A549 treated with ZK216348 at 1 μM for 4 hours (cell line): ENCODE measurements at places on chromosomes 4 and X. TPM values are rescaled to one million over a fixed set of nuclear protein-coding genes. Genes with fewer than 3 reads are reported as not detected.

Gene AKAP14
- not detected in 5 replicates for total RNA-seq

Gene SFRP2
- total RNA-seq = not detected in 5 replicates

Gene EXOSC9
- total RNA-seq = 27.0 to 40.5 TPM (median 29.8 TPM) in 5 replicates

Gene TMEM271
- not detected in 5 replicates for total RNA-seq

Gene USP26
- total RNA-seq = not detected in 5 replicates

Gene PNMA6A
- total RNA-seq = 2.9 to 6.2 TPM (median 4.6 TPM) in 5 replicates

Gene ZMAT1
- 0.05 to 0.07 TPM (median 0.05 TPM) in 3 of 5 replicates, not detected in the others for total RNA-seq

Gene EDA
- 0.35 to 0.84 TPM (median 0.49 TPM) in 5 replicates for total RNA-seq

Gene MAGED4
- 0.24 to 15.1 TPM (median 11.3 TPM) in 5 replicates for total RNA-seq

Gene PAGE2
- not detected in 5 replicates for total RNA-seq

Gene AGA
- total RNA-seq = 19.2 to 29.6 TPM (median 20.1 TPM) in 5 replicates

Gene TLR8
- not detected in 5 replicates for total RNA-seq

Gene ARMCX1
- 0.22 to 0.51 TPM (median 0.41 TPM) in 5 replicates for total RNA-seq

Gene TLR3
- 0.15 to 0.72 TPM (median 0.39 TPM) in 5 replicates for total RNA-seq

Gene DKK2
- not detected in 5 replicates for total RNA-seq

Gene SERTM2
- not detected in 5 replicates for total RNA-seq

Gene HPSE
- 1.1 to 2.2 TPM (median 1.3 TPM) in 5 replicates for total RNA-seq
